HT1080 (cell line): ENCODE measurements at places on chromosomes 1 and 21.

DNA sequence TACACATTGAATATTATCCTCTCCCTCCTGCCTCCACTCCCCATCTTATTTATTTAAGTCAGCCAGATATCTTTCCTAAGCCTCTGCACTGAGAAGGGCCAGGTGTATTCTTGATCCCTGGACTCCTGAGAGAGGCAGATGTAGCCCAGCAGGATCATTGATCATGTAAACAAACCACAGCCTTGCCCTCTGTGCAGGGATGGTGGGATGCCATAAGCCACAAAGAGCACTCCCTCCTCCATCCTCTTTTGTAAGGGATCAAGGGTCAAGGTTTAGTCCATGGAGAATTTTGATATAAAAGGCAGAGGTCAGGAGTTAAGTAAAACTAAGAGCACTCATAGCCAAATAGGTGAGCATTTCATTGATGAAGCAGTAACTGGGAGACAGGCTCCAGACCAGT, 17.3 kb downstream of the PHGDH start:
- no peak for DNase-seq

- DNase-seq = no peak
Observed at GRCh38 chr1:2835650-2836159, 34.2 kb upstream of the TTC34 start.

- DNase-seq = peak; percentile 3
Observed at GRCh38 chr1:90475631-90476030, 241.5 kb downstream of the BARHL2 start.

GRCh38 chr1:9044236-9044635, 18.0 kb upstream of the SLC2A7 start:
- DNase-seq = no peak

GRCh38 chr21:41254090-41254700, 62.4 kb upstream of the FAM3B start:
- DNase-seq = peak; percentile 44

GRCh38 chr1:166165661-166166328, 1.0 kb downstream of the FAM78B start:
- no peak for DNase-seq

GRCh38 chr1:227320476-227320875, 2.2 kb upstream of the CDC42BPA start:
- no peak for DNase-seq

- peak; percentile 100 for DNase-seq
Observed at GRCh38 chr1:203673550-203674411, 47.1 kb downstream of the ATP2B4 start.

- no peak for DNase-seq
Observed at GRCh38 chr1:1833456-1833855, 55.2 kb upstream of the NADK start.

DNA sequence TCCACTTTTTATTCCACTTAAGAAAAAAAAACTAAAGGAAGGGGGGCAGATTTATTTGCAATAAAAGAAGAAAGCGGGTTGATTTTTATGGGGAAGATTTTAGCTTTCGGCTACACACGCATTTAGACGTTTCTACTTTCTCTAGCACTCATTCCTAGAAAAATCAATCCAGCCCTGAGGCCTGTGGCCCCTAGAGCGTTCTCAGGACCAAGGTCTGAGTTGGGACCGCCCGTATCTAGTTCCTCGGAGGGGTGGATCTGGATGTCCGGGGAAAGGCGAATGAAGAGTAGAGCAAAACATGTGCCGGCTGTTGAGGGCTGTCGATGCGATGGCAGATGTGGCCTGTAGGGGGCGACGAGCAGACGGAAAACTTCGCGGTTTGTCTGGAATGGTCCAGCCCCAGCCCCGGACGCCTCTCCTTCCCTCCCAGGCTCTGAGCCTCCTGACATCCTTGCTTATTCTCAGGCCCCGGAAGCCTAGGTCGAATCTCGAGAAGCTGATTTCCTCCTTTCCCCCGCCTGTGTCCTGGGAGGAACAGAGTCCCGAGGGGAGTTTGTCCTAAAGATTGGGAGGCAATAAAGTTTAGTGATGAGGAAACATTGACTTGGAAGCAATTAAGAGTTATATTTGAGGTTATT, 5.2 kb downstream of the FOXD3 start:
- DNase-seq = peak; percentile 48
